ENCODE measurements at places on chromosomes 5 and 9.

GRCh38 chr5:163532171-163533084 is 27.0 kb downstream of the MAT2B start:
- DNase-seq = no peak

DNA sequence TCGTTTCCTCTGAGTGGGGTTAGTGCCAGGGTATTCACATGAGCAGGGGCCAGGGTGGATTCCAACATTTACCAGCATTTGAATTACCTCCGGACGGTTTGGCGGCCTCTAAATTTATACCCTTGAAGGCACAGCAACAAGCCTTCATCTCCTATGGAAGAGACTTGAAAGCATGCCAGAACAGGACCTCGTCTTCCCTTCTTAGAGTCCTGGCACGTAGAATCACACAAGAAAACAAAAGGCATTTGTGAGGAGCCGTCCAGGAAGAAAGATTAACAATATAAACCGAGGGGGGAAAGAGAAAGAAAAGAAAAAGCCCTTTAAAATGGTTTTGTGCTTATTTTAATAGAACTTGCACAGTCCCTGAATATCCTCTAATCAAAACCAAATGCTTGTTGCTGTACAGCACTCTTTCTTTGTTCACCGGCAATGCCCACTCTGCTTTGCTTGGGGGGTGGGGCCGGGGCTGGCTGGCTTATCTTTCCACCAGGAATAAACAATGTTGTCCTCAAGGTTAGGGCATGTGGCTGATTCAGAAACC is 575.8 kb upstream of the ZNF462 start:
- no peak for DNase-seq

DNA sequence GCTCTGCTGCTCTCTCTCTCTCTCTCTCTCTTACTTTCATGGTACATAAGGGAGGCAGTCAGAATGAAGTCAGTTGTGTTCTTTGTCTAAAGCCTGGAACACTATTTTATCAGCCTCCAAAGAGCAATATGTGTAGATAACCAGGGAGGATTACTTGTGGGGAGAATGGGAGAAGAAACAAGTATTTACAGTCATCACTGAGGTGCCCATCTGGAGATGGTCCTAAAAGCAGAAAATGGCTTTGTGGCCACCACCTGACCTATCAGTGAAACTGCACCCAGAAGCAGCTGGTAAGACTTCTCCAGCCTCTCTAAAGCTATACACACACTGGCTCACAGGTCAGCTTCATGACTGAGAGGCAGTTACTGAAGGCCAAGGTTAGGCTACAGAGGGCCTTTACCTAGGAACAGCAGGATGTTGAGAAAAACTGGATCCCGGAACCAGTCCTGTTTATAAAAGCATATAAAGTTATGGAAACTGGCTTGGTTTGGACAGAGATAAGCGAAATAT is 75.1 kb downstream of the MRPS27 start:
- no peak for DNase-seq

GRCh38 chr9:122239722-122240121 is 11.0 kb upstream of the LHX6 start:
- DNase-seq = no peak

GRCh38 chr9:38683336-38683735 is 36.6 kb downstream of the FAM240B start:
- DNase-seq = no peak

- DNase-seq = no peak
Observed at GRCh38 chr5:5854087-5854486, 431.6 kb downstream of the ICE1 start.

GRCh38 chr5:168851902-168852321 is 272.7 kb upstream of the PANK3 start:
- no peak for DNase-seq

DNA sequence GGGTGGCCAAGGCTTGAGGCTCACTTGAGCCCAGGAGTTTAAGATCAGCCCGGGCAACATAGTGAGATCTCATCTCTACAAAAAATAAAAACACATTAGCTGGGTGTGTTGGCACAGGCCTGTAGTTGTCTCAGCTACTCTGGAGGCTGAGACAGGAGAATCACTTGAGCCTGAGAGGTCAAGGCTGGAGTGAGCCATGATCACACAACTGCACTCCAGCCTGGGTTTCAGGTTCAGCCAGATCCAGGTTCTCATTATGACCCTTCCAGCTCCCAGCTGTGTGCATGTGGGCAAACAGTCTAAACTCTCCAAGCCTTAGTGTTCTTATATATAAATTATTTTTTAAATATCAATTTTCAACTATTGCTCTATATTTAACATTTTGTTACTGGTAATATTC is 67.9 kb downstream of the ALDH7A1 start:
- no peak for DNase-seq

GRCh38 chr5:54540286-54540685 is 22.7 kb downstream of the SNX18 start:
- no peak for DNase-seq

- DNase-seq = no peak
Observed at GRCh38 chr5:1292846-1293415, 1.9 kb downstream of the TERT start.

- DNase-seq = no peak
Observed at GRCh38 chr5:72245546-72245945, 74.5 kb downstream of the MRPS27 start.

- no peak for DNase-seq
Observed at GRCh38 chr5:128329386-128329939, 208.6 kb downstream of the FBN2 start.

DNA sequence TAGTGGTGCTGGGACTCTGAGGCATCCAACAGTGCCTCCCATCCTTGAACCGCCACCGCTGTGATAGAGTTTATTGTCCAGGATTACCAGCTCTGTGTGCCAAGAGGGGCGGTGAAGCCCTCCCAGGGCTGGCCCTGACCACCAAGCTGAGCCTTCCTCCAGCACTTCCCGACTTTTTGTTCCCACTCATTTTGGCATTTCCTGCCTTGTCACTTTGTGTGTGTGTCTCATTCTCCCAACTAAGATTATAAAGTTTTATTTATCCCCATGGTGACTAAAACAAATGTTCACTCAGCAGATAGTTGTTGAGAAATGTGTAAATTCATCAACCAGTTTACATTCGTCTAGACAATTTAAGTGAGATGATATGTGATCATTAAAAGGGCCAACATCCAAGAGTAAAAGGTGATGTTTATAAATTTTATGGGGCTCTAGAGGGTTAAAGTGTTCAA is 2.5 kb downstream of the F2R start:
- DNase-seq = no peak

DNA sequence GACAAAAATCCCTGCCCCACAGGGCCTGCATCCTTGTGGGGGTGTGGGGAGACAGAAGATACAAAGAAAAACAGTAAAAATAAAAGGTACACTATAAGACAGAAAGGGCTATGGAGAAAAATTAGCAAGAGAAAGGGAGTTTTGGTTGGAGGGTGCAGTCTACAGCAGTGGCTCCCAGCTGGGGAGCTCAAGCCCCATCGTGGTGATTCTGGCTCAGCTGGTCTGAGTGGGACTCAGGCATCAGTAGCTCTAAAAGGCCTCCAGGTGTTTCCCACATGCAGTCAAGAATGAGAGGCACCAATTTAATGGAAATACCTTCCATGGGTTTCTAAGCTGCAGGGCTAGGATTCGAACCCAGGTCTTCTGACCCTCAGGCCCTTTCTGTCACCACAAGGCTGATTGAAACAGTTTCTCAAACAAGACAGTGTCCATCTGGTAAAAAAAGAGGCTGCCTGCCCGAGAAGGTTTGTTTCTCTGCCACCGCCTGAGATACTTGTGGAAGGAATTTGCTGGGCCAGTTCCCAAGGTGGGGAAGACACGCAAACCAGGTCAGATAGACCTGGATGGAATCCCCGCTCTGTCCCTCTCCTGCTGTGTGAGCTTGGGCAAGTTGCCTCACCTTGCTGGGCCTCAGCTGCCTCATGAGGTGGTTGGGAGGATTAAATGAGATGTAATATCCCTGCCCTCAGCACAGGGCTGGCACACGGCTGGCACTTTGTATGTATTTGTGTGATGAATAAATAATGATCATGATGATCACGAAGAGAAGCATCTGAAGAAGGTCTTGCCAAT is 43.1 kb downstream of the COL27A1 start:
- no peak for DNase-seq

DNA sequence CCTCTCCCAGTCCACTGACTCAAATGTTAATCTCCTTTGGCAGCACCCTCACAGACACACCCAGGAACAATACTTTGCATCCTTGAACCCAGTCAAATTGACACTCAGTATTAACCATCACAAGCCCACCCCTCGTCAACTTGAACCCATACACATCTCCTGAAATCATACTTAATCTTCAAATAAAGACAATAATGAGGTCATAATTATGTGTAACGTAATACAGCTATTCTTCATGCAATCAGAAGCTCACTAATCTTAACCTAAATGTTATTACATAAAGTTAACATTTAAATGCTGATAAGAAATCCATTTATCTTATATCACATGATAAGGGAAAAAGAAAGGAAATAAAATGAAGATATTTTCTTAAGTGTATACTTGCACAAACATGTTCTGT is 65.2 kb downstream of the PPIC start:
- DNase-seq = no peak

- no peak for DNase-seq
Observed at GRCh38 chr5:138905541-138905940, 30.4 kb upstream of the LRRTM2 start.

DNA sequence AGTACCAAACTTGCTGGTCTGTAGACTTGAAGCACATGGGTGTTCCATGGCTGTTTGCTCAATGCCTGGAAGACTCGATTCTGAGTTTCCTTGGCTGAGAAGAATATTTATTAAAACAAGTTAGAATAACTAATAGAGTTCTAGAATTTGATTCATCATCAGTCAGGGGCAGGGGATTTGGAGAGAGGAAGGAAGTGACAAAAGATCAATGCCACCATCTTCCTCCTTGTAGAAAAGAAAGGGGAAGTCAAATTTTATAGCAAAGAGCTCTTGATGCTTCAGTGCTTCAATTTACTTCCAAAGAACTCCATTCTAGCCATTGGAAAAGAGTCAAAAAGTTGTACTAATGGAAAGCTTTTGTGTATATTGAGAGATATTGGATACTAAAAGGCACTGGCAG is 236.3 kb downstream of the MCTP1 start:
- DNase-seq = no peak

DNA sequence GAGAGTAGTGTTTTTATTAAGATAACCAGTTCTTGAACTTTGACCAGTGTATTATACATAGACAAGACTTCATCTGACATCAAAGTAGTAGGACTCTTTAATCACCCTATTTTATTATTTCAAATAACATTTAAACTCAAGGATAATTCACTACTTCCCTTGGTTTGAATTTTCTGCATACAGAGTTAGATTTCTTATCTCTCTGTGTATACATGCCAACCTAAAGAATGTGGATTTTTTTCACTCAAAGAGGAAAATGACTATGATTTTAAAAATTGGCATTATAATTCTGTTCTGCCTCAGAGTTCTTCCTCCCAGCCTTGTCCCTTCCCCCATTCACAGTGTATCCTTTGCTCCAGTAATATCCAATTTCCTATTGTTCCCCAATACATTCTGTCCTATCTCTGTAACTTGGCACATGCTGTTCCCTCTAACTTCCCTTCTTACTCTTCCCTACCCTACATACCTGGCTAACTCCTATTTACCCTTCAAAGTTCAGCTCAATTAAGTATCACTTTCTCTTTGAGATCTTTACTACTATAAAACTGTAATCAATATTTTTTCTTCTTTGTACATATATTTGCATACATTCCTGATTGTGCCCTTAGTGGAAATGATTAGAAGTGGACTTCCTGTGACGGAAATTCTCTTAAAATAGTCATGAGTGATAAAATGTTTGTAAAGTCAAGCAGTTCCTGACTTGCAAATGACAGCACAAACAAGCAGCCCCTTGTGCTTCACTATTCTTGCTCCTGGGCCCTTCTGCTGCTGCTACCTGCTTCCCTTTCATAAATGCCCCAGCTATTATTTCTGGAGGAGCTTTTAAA is 38.1 kb upstream of the DENND4C start:
- no peak for DNase-seq

- DNase-seq = no peak
Observed at GRCh38 chr5:138188626-138189025, 9.7 kb downstream of the KIF20A start.

DNA sequence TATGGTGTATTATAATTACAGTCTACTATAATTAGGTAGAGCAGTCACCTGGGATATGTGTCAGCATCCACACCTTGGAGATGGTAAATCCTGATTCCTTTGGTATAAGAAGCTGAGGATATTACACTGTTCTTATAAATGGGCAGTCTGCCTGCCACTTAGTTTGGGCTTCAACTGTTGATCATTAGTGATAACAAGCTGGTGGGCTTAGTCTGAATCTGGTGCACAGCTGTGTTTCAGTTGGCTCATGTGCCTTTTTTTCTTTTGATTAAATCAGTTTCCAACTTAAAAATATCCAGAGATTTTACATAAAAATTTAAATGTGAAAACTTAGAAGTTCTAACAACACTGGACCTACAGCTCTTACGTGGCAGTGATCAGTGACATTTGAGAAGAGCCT is 21.2 kb downstream of the LVRN start:
- no peak for DNase-seq

- DNase-seq = no peak
Observed at GRCh38 chr5:177036443-177036842, 13.9 kb downstream of the ZNF346 start.

GRCh38 chr9:76572151-76572550 is 113.2 kb downstream of the GCNT1 start:
- no peak for DNase-seq

DNA sequence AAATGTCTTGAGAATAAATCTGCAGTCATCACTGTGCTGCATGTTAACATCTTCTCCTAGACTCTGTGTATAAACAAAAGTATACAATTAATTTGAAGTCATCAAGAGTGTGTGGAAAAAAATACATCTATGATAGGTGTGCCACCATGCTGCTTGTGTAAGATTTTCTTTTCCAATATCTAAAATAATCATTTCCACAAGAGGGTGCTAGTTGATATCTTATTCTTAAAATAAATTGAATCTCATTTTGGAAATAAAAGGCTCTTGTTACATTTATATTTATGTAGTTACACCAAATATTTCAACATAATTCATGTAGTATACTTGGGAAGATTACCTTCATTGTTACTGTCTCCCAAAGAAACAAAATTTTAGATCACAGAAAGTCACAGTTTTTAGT is 14.1 kb upstream of the MOCS2 start:
- no peak for DNase-seq

GRCh38 chr5:2829239-2829638 is 77.8 kb upstream of the IRX2 start:
- no peak for DNase-seq

- no peak for DNase-seq
Observed at GRCh38 chr5:141250576-141250975, 5.4 kb downstream of the PCDHB15 start.

- DNase-seq = no peak
Observed at GRCh38 chr9:38249587-38250210, 142.8 kb upstream of the ALDH1B1 start.

- DNase-seq = no peak
Observed at GRCh38 chr5:157387683-157388093, 72.3 kb upstream of the NIPAL4 start.

GRCh38 chr5:32207355-32207634 is 33.2 kb upstream of the GOLPH3 start:
- no peak for DNase-seq

- DNase-seq = no peak
Observed at GRCh38 chr5:31703757-31704156, 64.8 kb downstream of the PDZD2 start.
